ENCODE measurements at places on chromosomes 5 and 9. TPM values are rescaled to one million over a fixed set of nuclear protein-coding genes. Genes with fewer than 3 reads are reported as not detected.

GRCh38 chr5:52824827-52825226 is 37.1 kb downstream of the ITGA1 start:
- no peak for DNase-seq

GRCh38 chr9:87796196-87796595 is 70.3 kb downstream of the CTSL start:
- DNase-seq: no peak

DNA sequence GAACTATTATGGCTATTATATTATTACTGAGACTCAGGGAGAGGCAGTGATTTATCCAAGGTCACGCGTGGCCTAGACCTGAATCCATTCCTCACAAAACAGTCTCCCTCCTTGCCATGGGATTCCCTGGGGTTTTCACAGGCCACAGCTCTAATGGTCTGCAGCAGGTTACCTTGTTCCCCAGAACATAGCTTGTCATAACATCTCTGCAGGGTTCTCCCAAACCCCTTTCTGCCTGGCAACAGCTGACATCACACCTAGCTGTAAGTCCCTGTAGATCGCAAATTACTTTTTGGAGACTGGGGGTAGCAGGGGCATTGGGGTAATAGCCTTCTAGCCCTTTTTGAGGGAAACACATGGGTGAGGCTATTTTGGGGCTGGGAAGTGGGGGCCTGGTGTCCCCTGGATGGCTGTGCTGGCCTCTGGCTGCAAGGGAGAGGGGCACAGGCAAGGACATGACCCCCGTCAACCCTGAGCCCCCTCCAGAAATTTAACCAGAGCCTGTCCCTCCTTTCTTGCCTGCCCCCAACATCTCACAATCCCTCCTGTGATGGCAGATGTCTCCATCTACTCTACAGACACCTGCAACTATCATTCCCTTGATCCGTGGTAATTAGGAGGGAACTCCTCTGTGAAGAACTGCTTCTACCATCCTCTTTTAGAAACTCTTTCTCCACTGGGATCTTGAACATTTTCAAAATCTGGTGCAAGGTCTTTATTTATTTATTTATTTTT is 1.3 kb downstream of the CD74 start:
- no peak for DNase-seq

GRCh38 chr9:88932766-88933165 is 58.5 kb upstream of the S1PR3 start:
- DNase-seq: no peak

GRCh38 chr5:3320317-3320875 is 275.2 kb upstream of the IRX1 start:
- no peak for DNase-seq

GRCh38 chr9:16175461-16175860 is 622.6 kb downstream of the CCDC171 start:
- DNase-seq: no peak

DNA sequence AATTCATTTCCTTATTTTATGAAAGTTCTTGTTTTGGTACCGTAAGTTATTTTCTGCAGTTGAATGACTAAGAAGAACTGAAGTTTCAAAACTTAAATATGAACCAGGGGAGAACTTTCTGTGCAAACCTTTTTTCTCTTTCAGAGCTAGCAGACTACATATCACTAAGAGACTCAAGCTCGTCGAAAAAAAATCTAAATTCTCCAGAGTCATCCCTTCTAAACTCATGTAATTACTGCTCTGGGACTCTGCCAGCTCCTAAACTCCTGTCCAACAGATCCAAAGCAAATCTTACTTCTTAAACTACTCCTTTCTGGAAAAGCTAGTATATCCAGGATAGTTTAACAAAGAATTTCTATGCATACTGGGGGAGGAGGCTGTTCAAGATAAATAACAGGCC is 87.0 kb upstream of the NR5A1 start:
- DNase-seq: no peak

GRCh38 chr9:1051584-1052275 is 1.6 kb downstream of the DMRT2 start:
- DNase-seq: no peak

DNA sequence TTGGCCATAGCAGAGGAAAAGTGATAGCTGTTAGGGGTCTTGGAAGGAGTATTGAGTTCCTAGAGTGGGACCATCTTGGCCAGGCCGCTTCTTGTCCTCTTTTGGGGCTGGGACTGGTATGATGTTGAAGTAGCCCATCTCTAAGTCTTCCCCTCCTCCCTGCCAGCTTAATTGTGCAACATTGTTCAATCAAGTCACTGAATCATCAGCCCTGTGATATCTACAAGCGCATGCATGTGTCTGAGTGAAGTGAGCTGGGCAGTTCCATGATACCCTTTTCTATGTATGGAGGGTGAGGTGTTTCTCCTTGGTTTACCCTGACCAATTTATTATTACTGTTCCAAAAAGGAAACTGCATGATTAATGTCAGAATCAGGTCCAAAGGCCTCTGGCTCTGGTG is 112.2 kb downstream of the C9orf152 start:
- no peak for DNase-seq

DNA sequence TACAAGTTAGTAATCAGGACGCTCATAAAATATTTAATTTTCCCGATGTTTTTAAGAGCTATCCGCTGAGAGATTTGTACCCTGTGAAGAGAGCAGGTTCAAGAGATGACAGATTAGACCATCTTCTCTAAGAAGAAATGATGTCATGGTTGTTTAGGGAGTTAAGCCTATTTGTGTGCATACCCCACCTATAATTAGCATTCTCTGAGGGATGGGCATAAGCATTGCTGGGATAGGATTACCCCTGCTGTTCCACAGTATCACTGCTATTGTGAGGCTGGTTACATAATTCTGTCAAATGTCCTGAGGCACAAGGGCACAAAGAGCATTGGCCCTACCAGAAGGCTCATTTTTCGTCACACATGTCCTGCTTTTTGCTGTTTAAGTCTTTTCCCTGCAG is 687.0 kb downstream of the CETN3 start:
- no peak for DNase-seq

The CBY3 gene
- polyA plus RNA-seq: not detected
